ENCODE measurements at places on chromosomes 2 and 18.

DNA sequence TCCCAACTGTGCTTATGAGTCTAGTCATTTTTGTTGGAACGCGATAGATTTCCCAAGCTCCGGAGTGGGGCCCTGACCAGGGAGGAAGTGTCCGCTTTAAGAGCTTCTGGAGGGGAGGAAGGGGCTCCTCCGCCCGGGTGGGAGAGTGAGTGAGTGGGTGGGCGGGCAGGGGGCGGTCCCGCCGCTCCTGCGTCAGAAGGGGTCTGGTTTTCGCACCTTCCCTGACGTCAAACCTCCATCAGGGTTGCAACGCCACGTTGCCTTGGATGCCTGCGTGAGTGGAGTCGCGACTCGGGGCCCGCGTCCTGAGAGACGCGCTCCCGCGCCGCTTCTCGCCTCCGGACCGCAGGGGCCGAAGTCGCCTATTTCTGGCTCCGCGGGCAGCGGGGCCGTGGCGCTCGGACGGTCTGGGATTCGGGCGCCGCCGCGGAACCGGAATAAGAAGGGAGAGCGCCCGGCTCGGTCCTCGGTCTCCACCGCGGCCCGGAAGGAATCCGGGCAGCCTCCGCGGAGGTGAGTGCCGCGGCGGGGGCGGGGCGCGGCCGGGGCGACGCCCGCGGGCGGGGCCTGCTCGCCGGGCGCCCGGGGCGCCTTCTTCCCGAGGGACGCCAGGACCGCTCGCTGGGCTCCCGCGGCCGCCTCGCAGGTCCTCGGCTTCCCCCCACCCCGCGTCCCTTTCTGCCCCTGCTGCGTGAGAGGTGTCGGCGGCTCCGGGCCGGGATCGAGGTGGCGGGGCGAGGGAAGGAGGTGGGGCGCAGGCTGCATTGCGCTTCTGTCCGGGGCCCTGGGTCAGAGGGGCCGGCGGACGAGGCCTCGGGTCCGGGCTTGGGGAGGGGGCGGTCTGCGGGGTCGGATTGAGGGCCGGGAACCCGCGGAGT, at the start of gene ZDBF2:
ZDBF2 (plus strand) TSS at position 230 of the 878 bp plus-strand sequence. CDS start 7,187 bp downstream, outside the sequence.
- peak; percentile 18 for DNase-seq

- no peak for DNase-seq
Observed at GRCh38 chr2:19362094-19362754, 3.8 kb upstream of the OSR1 start.

DNA sequence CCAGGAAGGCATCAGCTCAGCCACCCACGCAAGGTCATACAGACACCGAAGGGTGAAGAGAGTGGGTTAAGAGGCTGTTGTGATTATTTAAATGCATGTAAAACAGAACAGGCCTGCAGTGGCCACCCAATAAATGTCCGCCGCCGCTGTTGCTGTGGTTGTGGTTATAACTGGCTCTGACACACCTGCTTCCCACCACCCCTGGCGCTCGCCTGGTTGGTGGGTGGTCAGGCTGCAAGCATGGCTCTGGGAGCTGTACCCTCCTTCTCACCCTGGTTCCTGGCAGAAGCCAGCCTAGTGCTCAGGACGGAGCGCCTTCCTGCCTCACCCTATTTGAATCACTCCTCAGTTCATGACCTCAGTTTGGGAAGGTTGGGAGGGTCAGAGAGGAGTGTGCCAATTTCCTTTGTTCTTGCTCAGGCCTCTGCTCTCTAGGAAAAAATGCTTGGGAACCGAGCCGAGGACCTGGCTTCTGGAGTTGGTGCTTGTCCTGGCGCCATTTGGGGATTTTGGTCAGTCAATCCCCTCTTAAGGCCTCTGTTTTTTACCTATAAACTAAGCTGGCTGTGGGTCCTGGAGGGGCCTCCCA, 5.3 kb upstream of the CRYBA2 start:
- no peak for DNase-seq

DNA sequence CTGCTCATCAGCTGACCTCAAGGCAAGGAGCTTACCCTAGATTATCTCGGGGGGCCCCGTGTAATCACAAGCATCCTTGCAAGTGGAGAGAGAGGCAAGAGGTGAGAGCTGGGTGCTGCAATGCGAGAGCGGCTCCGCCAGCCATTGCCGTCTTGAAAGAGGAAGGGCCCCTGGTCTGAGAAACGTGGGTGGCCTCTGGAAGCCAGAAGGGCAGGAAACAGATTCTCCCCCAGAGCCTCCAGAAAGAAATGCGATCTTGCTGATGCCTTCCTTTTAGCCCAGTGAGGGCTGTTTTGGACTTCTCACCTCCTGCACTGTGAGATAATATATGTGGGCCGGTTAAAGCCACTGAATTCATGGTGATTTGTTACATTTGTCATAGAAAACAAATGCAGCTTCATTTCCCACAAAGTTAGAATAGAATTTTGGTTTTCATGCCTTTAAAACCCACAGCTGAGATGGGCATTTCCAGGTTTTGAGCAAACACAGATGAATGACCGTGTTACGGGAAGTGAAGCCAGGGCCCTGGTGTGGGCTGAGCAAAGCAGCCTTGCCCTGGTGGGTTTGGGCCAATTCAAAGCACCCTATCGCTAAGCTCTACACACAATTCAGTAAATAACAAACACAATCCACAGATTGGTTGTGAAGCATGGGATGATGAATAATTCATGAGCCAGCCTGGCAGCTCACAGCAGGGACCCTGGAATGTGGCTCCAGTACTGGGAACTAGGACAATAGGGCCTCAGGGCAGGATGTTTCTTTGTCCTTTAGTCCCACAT, 319.9 kb upstream of the HS6ST1 start:
- no peak for DNase-seq

DNA sequence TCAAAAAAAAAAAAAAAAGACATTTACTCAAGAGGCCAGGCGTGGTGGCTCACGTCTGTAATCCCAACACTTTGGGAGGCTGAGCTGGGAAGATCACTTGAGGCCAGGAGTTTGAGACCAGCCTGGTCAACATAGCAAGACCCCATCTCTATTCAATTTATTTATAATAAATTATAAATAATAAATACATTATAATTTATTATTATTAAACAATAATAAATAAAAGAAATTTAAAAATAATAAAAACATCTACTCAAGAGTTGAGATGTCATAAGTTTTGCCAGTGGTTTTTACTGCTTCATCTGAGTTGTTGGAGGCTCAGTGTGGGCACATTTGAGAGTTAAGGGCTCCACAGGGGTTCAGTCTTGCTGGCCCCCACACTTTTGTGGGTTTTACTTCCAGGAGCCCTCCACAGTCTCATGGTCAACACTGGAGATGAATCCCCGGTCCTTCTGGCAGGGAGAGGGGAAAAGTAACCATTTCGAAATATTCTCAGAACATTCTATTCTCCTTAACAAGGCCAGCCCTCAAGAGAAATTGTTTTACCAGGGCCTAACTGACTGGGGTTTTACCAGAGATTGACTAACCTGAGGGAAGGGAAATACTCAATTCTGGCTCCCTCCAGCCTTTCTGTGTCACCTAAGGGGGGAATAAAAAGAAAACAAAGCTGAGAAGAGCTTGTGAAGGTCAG, 51.6 kb upstream of the NCOA1 start:
- DNase-seq, result no peak

DNA sequence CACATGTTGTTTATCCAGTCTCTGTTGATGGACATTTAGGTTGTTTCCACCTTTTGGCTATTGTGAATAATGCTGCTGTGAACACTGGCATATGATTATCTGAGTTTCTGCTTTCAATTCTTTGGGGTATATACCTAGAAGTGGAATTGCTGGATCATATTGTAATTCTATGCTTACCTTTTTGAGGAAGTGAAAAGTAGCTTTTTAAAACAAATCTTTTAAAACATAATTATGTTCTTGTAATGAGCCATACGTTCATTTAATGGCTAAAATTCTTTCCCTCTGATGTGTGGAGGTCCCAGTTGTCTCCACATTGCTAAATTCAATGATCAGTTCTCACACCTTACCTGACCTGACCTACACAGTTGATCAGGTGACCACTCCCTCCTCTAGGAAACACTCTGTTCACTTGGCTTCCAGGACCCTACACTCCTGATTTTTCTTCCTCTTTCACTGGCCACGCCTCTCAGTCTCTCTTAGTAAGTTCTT, 27.8 kb upstream of the SERTAD2 start:
- no peak for DNase-seq

- no peak for DNase-seq
Observed at GRCh38 chr2:3023531-3023930, 354.1 kb downstream of the EIPR1 start.

DNA sequence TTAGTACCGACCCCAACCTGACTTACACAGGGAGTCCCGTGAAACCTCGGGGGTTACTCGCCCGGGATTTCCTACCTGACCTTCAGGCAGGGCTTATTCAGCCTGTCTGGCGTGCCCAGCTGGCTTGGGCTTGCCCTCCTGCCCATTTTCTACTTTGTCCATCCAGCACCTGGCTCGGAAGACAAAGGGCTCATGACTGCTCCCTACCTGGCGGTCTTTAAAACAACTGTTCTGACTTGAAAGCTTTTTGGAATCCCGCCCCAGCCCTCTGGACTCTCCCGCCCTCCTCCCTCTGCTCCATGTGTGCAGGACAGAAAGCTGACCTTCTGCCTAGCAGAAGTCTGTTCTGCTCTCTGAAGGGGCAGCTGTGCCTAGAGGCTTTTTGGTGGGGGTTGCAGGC, 43.1 kb downstream of the ACKR3 start:
- DNase-seq, result no peak

DNA sequence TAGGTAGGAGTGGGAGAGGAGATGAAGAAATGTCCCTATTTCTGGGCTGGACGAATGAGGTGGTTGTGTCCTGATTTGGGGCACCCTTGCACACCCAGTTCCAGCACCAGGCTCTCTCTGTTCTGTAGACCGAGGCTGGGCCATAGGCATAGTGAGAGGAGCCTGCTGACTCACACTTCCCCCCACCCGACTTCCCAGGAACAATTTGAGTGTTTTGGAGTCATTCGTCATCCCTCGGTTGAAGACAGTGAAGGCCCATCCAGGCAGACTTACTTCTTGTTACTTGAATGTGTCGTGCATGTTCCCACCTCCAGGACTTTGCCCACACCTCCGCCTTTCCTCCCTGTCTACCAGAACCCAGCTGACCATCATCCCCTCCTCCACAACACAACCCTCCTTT, 179.1 kb downstream of the HAUS1 start:
- DNase-seq, result no peak

DNA sequence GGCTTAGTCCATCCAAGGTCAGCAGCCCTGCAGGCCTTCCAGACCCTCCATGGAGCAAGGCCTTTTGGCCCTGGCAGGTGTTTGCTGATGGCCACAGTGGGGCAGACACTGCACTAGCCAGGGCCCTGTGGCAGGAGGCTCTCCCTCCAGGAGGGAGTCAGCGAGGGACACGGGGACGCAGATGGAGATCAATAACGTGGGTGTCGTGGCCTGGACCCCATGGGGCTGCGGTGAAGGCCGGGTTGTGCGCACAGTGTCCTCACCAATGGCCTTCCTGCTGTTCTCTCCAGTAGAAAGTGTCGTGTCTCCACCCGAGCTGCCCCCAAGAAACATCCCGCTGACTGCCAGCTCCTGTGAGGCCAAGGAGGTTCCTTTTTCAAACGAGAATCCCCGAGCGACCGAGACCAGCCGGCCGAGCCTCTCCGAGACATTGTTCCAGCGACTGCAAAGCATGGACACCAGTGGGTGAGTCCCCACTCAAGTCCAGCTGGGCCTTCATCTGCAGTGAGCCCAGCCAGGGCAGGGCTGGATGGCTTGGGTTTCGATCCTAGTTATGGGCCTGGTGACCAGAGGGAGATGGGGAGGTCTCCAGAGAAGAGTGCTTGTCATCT, 65.4 kb downstream of the INPP5D start:
- DNase-seq, result no peak

- no peak for DNase-seq
Observed at GRCh38 chr2:106068451-106068850, 125.7 kb downstream of the UXS1 start.
